ENCODE measurements at places on chromosomes 5 and 9.

DNA sequence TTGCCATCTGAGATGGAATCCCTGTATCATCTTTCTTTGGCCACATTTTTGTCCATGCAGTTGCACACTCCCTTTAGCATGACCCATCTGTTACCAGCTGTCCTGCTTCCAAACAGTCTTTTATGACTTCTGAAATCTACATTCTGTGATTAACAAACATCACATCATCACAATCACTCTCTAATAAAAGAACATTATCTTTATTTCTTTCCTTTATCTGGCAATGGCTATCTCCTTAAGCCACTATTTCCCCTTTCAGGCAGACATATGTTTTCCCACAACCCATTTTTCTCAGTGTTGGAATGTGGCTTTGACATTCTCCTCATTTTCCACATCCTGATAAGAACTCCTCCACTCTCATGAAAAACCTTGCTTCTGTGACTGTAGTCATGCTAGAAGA, 141.0 kb downstream of the ST8SIA4 start:
- no peak for DNase-seq

DNA sequence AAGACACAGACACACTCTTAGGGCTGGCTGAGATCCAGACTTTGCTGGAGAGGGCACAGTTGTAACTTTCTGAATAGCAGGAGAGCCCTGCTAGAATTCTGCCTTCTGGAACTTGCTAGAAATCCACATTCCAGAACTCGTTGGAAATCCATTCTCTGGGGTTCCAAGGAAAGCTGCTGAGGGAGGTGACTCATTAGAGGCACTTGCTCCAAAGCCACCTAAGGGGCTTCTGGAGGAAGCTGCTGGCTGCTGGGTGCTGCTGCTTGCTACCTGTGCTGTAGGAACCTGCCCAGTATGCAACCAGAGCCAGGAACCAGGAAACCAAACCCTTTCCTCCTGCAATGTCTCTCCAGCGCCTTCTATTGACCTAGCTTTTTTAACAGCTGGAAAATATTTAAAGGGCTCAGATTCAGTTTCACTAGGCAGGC, 4.1 kb upstream of the TLE4 start:
- DNase-seq = peak; percentile 2

DNA sequence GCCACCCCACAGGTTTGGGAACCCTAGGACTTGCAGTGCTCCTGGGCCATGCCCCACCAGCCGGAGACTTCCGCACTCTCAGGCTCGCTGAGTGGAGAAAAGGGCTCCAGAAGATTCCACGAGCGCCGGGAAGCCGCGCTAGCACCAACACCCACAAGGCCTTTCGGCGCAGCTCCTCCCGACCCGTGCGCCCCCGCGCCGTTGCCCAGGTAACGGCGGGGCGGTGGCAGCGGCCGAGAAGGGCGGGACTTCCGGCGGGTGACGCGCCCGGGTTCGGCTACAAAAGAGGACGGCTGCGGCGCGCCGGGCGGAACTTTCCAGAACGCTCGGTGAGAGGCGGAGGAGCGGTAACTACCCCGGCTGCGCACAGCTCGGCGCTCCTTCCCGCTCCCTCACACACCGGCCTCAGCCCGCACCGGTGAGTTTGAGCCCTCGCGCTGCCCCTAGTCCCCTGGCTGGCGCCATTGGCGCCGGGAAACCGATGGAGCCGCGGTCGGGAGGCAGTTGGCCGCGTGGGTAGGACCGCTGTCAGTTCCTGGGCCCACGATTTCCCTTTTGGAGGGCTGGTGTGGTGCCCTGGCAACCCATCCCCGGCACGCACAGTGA, at the start of gene DNAJA1:
Gene DNAJA1, plus strand, starts transcription at position 308 of the 606 bp plus-strand sequence. CDS start 1,212 bp downstream, outside the sequence.
- peak; percentile 94 for DNase-seq

DNA sequence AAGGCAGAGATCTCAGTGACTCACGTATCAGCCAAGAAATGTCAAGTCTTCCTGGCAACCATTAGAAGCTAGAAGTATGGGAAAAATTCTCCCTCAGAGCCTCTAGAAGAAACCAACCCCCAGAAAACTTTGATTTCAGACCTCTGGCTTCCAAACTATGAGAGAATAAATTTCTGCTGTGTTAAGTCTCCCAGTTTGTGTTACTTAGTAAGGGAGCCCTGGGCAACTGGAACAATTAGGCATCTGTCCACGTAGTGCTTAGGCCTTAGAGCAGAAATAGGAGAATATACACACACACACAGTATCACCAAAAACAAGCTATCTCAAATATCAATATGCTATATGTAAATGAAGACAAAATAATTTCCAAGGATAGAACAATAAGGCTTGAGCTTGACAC, 894.8 kb upstream of the CDH10 start:
- DNase-seq = no peak

- no peak for DNase-seq
Observed at GRCh38 chr5:63774939-63775338, 187.3 kb downstream of the HTR1A start.

DNA sequence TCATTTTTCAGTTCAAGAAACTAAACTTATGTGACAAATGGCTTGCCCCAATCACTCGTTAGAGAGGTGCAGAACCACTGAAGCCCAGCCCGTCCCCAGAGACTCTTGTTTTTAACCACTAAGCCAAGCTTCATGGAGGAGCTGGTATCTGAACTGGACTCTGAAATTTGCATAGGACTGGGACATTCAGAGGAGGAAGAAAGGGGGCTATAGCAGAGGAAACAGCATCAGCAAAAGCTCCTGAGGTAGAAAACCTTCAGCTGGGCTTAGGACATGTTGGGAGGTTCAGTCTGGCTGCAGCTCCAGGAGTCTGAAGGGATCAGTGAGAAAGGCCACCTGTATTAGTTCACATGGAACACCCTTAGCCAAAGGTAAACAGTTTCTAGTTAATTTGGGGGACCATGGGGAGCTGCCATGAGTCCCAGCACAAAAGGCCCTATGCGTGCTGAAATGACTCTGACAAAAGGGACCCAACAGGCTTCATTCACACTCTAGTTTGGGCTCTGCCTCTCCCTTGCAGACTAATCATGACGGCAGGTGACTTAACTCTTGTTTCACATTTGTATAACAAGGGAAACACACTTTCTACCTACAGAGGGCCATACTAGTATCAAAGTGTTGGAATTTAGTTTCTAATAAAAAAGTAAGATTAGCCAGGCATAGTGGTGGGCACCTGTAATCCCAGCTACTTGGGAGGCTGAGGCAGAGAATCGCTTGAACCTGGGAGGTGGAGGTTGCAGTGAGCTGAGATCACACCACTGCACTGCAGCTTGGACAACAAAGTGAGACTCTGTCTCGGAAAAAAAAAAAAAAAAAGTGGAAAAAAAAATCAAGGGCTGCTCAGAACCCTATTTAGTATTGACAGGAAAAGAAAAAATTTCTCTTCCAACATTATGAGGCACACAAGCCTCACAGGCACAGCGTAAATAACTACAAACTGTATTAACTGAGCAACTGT, 10.2 kb downstream of the FBXO10 start:
- no peak for DNase-seq

- no peak for DNase-seq
Observed at GRCh38 chr5:30994176-30994575, 199.3 kb upstream of the CDH6 start.

DNA sequence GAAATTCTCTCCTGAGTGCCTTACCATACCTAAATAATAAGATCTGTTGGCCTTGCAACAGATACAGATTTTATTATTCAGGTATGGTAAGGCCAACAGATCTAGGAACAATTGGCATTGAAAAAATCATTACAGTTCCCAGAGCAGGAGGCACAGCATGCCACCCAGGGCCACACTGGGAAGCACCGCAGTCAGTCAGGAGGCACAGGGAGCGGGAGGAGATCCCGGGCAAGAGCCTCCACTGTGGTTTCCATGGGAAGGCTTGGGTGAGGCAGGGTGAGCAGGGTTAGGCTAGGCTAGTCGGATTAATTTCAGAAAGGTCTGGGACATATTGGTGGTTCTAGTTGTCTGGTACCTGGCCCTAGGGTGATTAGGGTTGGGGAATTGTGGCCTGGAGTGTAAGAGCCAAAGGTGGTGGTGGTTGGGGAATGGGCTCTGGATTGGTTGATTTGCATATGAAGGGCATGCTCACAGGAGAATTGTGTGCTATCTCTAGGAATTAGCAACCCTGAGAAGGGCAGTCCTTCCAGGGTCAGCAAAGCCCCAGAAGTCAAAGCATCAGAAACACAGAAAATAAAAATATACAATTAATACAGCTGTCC, 111.4 kb downstream of the PDE8B start:
- DNase-seq = no peak

- DNase-seq = no peak
Observed at GRCh38 chr5:133777951-133778350, 165.6 kb upstream of the FSTL4 start.

GRCh38 chr9:5515261-5515650, 4.9 kb downstream of the PDCD1LG2 start:
- no peak for DNase-seq

DNA sequence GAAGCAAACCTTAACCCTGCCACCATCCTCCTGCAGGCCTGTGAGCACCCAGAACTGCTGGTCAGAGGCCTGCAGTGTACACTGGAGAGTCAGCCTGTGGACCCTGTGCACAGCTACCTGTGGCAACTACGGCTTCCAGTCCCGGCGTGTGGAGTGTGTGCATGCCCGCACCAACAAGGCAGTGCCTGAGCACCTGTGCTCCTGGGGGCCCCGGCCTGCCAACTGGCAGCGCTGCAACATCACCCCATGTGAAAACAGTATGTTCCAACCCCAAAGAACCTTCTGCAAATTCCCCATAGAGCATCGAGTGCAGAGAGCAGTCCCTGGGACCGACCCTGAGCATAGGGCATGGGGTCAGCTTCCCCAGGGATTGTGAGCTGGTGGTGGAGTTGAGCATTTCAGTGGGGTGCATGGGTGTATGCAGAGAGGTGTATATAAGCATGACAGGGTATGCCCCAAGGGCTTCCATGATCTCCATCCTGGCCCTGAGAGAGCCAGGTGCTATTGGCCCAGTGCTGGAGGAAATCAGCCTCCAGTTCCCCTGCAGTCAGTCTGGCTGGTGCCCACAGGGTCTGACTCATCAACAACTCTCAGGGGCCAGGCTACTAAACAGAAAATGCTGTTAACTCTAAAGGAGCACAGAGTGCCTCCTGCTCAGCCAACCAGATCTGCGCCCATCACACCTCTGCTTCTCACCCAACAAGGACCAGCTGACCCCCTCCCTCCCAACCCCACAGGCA, 126.2 kb downstream of the SAXO1 start:
- DNase-seq = no peak

- DNase-seq = no peak
Observed at GRCh38 chr5:53130266-53130665, 20.7 kb upstream of the MOCS2 start.

GRCh38 chr9:88319936-88320747, 68.1 kb upstream of the SPIN1 start:
- no peak for DNase-seq

DNA sequence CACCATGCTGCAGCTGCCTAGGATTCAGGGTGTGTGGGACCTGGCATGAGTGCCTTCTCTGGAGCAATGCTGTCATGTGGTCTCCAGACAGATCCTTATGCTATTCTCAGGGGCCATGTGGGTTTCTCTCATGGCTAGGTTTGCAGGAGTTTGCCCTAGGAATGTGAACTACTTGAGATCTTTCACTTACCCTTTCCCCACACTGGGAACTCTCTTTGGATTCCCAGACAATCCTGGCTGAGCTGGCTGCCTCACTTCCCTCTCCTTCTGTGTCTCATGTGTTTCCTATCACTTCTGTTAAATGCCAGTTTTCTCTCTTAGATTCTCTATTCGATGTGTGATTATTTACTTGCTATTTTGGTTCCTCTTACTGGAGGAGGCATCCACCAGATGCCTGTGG, 270.2 kb upstream of the RASA1 start:
- DNase-seq = no peak

DNA sequence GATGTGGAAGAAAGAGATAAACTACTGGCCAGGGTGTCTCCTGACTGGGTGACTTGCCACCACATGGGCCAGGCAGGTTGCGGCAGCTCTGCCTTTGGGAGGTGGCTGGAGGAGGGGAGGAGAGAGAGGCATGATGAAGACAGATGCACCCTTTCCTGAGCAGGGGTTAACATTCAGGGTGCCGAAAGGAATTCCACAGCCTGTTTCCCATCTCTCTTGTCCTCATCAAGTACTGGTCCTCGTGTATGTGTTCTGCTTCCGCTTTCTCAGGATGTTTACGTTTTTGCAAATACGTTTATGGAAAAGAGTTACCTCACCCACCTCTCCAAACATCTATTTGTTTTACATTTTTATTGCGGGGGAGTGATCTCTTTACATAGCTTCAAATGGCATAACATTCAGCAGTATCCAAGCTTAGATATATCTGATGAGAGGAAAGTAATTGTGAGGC, 73.4 kb downstream of the C9orf85 start:
- DNase-seq = no peak

DNA sequence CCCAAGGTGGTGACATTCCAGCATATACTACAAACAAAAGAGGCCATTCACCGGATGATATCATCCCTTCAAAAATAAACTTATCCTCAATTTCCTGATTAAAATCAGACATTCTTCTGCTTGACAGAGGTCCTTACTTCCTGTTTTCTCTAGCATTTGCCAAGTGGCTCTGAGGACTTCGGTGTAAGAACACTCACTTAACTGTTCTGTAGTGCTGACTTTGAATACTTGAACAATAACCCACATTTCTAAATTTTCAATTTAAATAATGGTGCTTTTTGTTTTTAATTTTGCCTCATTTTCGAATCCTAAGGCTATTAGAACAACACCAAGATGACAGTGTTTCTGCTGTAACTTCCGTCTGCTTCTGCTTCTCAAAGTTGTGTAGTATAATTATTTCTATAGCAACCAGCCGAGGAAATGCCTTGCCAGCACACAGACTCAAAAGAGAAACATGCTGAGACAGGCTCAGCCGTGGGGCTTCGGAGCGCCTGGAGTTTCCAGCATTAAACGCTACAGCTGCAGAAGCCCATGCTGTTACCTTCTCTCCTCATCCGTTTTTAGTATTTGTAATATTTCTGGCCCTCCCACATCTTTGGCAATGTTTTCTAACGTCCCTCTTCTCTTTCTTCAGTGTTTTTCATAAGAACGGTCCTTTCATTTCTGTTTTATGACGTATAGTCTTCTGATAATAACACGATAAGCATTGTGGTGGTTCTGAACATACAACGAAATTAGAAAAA, 19.5 kb upstream of the ANXA1 start:
- DNase-seq = no peak

GRCh38 chr5:39158786-39159185, 60.6 kb downstream of the FYB1 start:
- DNase-seq = no peak

DNA sequence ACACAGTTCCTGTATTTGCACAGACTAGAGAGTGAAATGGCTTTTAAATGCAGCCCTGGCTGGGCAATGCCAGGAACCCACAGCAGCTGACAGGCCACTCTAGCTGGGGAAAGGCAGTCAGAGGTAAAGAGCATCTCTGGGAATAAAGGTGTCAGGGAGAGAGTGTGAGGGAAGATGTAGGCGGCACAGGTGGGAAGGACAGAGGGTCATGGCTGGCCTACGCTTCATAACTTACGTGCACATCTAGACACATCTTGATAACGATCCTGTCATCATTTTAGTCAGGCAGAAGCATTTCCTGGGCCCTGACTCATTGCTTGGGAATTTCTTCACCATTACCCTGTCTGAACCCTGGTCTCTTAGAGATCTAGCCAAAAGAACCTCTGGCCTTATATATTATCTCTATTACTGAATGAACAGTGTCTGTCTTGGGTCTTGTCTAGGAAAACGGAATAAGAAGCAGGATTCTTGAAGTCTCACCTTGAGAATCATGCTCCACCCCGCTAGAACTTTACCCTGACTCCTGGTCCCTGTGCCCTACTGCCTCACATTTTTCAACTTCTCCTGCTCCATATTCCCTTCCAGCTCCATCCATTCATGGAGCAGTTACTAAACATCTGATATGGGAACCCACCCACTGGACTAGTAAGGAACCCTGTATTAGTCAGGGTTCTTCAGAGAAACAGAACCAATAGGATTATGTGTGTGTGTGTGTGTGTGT, 106.4 kb upstream of the ELL2 start:
- DNase-seq = no peak

GRCh38 chr5:96081276-96081858, 119.7 kb upstream of the ELL2 start:
- peak; percentile 53 for DNase-seq

Data from NCI-H82 (cell line).